ENCODE measurements at places on chromosomes 5 and 9.
A peak's percentile ranks its signal among the peaks of the same experiment; 100 is the strongest.

- no peak for DNase-seq
These were observed 547.3 kb upstream of the C9orf72 start for GRCh38 chr9:28120626-28121025.

GRCh38 chr5:34656700-34657273 is 659 bp downstream of the RAI14 start:
- peak; percentile 37 for DNase-seq

GRCh38 chr9:37011530-37011929 is 22.5 kb downstream of the PAX5 start:
- DNase-seq, result no peak

DNA sequence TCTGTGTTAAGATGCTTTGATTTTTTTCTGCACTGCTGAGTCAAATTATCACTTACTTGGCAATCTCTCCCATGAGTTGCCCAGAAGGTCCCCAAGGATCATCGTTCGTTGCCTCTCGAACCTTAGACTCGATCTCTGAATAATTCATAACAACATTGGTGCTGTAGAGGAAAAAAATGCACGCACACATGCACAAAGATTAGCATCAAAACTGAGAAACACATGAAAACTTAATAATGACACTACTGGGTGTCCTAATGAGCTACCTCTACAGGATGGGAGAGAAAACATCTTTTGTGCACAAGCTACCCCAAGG is 41.6 kb downstream of the CLINT1 start:
- no peak for DNase-seq

GRCh38 chr5:59711310-59711709 is 182.2 kb downstream of the PDE4D start:
- peak; percentile 28 for DNase-seq

GRCh38 chr5:131943916-131944315 is 1.5 kb downstream of the MEIKIN start:
- DNase-seq, result no peak

GRCh38 chr9:75046725-75047345 is 18.7 kb upstream of the CARNMT1 start:
- no peak for DNase-seq

- DNase-seq, result peak; percentile 39
These were observed 34.8 kb downstream of the BOD1 start for GRCh38 chr5:173581408-173582215.

DNA sequence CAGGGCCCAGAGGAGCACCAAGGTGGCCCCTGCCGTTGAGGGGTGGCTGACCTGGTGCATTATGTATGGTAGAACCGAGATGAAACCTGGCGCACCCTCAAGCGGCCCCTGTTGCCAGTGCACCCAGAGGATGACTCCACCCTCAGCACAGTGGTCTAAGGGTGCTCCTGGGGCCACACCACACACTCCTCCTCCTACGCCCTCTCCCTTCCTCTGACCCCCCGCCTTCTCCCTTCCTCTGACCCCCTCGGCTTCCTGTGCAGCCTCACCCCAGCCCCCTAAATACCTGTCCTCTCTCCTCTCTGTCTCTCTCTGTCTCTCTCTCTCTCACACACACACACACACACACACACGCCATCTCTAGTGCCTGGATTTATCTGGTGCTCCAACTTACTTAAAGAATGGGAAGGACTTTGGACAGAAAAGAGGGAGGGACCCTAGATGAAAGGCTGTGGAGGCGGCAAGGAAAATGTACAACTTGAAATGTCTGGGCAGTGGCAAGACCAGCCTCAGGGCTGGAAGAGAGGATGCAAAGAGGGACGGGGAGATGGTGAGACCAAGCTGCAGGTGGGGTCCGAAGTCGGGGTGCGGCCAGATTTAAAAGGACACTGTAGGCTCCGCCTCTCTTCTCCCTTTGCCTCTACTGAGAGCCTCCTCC is 18.2 kb upstream of the SLC30A5 start:
- no peak for DNase-seq

- no peak for DNase-seq
These were observed 17.3 kb upstream of the EXOC3 start for GRCh38 chr5:425714-426113.

DNA sequence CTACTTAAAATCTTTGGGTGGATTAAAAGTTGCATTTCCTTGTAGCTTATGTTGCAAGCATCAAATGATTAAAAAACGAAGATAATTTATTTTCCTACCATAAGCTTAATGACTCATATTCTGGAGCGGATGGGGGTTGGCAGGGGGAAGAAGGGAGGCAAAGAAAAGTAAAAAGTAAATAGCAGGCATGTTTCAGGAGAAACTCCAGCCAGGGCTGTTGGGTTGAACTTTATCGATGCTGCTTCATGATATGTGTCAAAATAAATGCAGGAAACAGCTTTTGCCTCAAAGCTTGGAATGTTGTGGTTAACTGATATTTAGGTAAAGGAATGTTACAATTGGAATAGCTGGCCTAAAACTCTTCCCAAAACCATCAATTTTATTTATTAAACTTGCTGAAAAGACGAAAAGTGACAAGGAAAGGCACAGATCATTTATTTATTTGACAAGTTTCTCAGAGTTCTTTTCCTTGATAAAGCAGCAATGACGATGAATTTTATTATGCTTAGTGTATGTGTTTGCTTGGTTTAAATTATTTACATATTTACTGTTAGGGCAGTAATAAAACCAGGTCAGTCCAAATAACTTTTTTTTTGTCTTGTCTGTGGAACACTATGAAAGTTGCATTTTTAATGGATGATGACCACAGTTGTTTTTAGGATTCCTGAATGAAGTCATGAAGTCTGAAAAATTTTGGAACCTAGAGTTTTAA is 177.9 kb downstream of the PCSK1 start:
- DNase-seq, result peak; percentile 97

DNA sequence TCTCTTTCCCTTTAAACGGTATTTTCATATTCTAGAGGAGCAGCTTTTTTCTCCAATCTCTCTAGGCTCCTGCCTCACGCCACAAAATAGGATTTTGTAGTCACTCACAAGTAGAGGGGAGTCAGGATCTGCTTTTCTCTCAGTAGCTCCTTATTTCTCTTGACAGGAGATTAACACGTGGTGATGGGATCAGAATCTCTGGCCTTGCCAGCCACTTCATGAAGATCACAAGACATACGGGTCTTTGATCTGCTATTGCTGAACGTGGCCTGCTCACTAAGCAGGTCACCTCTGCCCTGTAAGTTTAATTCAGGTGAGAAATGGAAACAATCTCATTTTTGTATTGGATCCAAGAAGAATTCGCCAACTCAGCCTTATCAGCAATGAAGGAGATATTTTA is 257.5 kb downstream of the DIRAS2 start:
- DNase-seq, result no peak

GRCh38 chr9:116154976-116155697 is 1.5 kb downstream of the PAPPA start:
- peak; percentile 62 for DNase-seq

- no peak for DNase-seq
These were observed 10.5 kb downstream of the HABP4 start for GRCh38 chr9:96460470-96460869.

- peak; percentile 90 for DNase-seq
These were observed 13.2 kb downstream of the ATOX1 start for GRCh38 chr5:151745071-151745705.

DNA sequence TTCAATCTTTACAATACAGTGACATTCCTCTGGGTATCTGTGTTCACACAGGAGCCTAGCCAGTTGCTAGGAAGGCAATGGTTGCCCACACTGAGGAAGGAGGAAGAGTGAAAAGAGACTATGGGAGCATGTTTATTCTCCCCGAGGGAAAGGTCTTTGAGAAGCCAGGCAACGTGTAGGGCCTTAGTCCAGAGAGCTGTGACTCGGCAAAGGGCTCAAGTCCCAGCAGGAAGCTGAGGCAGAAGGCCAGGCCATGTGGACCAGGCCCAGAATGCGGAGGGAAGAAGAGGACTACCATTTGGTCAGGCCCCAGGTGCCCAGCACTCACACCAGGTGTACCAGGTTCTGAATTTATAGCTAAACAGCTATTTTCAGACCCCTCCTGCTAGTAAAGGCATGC is 136.6 kb upstream of the DMAC1 start:
- no peak for DNase-seq

GRCh38 chr5:147552897-147553296 is 43.0 kb upstream of the DPYSL3 start:
- no peak for DNase-seq

- DNase-seq, result peak; percentile 5
These were observed 33.6 kb upstream of the NSMF start for GRCh38 chr9:137492464-137493363.

DNA sequence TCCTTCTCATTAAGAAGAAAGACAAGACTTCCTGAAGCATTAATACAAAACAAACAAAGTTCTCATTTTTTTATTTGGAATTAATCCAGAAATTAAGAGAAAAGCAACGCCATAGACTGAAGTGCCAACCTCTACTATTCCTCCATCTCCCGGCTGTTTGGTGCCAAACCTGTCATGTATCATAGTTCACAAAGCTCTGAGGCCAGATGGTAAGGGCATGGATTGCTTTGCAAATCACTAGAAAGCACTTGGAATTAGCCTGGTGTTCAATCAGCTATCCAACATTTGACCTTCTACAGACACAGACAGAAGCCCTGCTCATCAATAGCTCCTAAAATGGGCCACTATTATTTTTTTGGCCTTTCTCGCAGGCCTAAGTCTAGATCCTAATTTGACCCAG is 33.8 kb downstream of the HTR1A start:
- no peak for DNase-seq

DNA sequence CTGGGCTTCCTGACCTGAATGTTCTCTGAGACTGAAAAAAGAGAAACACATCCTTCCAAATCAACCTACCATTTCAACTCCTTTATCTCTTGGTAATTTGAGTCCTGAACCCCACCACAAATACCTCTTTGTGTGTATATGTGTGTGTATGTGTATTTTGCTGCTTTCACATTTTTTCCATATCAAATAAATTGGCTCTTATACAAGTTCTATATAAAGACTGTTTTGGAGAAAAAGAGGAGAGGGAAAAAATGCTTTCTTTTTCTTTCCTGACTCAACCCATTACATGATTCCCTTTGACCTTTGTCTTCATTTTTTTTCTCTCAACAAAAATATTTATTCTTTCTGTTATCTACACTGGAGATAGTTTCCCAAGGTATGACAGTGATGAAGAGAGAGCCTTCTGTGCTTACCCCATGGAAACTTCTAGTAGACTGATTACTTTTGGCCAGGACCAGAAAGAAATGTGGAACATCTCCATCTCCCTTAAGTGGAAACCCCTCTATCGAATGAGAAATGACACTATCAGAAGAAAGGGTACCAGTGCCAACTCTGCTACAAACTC is 85.3 kb downstream of the PAPPA start:
- DNase-seq, result peak; percentile 50

- no peak for DNase-seq
These were observed 107.9 kb downstream of the TRIO start for GRCh38 chr5:14250748-14251701.

GRCh38 chr5:161093100-161093499 is 241.1 kb upstream of the ATP10B start:
- peak; percentile 86 for DNase-seq

DNA sequence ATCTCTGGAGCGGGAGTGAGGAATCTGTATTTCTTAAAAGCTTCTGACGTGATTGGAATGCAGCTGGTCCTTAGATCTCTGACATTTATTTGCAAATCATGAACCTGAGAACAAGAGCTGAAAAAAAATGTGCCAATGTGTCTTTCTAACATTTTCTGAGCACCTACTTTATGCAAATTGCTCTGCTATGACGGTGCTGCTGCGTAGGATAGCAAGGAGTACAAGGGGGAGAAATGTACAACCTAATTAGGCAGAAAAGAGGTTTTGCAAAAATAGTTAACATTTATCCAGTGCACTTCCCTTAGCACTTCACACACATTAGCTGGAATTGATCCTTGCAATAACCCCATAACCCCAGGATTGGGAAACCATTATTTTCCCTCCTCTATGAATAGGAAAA is 357.5 kb downstream of the TLE4 start:
- DNase-seq, result no peak

GRCh38 chr5:149550268-149550583 is 1.0 kb downstream of the CSNK1A1 start:
- peak; percentile 76 for DNase-seq

- peak; percentile 23 for DNase-seq
These were observed 250.9 kb upstream of the DAB2 start for GRCh38 chr5:39675676-39676075.

DNA sequence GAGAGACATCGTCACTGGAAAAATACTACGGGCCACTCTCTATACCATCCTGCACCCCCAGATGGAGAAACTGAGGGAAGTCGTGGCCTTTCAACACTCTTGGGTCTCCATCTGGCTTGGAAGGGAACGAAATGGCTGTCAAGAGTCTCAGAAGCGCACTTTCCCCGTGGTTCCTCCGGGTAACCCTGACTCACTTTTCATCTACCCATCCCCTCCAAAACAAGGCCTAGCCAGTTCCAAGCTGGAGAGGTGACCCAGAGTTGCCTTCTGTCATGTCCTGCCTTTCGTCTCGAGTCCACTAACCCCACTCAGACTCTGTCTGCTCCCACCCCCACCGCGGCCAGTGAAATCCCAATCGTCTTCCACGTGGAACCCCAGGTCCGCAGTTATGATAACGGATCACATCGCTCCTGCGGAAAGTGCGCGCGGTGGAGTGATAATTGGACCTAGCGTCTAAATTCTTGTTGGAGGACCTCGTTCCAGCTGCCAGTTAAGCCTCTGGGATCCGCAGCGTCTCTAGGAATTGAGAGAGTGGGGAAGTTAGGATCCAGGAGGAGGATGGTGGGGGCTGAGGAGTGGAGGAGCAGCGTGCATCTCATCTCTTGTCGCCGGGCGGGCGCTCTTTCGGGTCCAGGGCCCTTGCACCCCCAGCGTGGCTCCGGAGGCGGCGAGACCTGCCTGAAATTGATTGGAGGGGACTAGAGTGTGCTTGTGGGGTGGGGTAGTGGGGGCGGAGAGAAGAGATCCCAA is 4.6 kb downstream of the CDKN2A start:
- DNase-seq, result no peak

DNA sequence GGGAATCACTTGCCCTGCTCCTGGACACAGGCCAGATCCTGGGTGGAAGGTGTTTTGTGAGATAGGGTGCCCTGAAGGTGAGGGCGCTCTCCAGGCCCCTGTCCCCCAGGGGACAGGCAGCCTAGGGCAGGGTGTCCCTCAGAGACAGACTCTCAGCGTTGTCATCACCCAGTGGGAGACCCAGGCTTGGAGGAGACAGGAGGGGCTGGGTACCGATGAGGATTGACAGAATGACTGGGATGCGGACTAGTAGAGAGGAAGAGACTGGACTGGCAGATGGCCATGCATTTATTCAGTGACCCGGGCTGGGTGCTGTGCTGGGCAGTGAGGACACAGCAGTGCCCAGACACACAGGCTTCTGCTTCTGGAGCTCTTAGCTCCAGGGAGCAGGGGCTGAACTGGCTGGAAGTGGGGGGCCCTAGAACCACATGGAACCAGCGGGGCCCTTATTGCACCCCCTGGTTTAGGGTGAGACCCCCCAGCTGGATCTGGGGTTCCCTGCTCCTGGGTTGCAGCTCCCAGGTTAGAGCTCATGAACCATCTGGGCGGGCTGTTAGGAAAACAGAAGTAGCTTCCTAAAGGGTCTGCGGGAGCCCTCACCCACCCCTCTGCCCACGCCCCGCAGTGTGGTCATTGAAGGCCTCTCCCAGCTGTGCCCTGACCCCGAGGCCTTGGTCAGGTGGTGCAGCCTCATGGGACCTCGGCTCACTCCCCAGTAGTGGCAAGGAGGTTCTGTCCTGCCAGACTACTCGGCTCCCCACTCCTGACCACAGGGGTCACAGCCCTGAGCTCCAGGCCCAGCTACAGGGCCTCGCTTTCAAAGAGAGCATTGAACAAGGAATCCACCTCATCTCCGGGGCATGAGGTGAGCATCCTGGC is 116.7 kb upstream of the LMX1B start:
- no peak for DNase-seq

- no peak for DNase-seq
These were observed 20.2 kb downstream of the CENPH start for GRCh38 chr5:69209602-69210001.

Data from fibroblast of lung (primary cell).